ENCODE measurements at places on chromosomes 3 and 15.

DNA sequence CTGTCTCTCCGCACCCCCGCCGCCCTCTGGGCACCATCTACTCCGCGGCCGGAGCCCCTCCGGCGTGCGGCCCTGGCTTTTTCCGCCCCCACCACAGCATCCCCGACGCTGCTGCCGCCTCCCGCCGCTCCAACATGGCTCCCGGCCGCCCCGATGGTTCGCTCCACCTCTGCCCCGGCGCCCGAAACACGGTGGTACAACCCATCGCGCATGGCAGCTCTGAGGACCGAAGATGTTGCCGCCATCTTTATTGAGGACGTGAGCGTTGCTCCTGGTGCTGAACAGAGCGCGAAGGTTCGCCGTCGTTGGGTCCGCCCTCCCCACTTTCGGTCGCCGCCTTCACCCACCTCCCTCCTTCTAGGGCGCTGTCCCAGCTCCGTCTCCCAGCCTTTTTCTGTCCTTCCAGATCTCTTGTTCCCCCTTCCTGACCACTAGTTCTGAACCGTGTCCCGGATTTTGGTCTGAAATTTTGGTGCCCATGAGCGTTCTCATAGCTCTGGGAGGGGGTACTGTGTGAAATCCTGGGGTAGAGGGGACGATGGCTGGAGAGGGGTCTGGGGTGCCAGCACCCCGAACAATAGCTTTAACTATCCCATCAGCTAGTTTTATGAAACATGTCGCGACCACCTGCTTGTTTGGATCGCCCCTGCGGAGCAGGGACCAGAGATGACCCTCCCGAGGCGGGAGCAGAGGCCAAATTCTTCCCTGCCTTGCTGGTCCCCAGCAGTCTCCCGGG, at the start of gene CELSR3:
CELSR3 (minus strand) TSS at position 134 of the 736 bp plus-strand sequence. CDS start 252 bp downstream, outside the sequence.
- peak; percentile 42 for DNase-seq

- no peak for DNase-seq
Measured at GRCh38 chr3:25781145-25781757, 2.0 kb downstream of the NGLY1 start.

DNA sequence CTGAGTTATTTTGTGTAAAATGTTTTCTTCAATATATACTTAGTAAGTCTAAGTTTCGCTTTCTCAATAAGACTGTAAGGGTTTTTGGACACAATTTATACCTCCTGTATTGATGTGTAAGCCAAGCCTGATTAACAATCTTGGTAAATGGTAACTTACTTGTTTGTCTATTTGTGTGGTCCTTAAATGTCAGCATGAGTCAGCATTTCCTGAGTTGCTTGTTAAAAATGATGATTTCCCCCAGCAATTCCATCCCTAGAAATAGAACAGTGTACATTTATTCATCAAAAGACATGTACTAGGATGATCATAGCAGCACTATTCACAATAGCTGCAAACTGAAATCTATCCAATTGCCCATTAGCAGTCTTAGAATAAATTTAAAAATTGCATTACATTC, 53.4 kb upstream of the LRIG1 start:
- DNase-seq: no peak

DNA sequence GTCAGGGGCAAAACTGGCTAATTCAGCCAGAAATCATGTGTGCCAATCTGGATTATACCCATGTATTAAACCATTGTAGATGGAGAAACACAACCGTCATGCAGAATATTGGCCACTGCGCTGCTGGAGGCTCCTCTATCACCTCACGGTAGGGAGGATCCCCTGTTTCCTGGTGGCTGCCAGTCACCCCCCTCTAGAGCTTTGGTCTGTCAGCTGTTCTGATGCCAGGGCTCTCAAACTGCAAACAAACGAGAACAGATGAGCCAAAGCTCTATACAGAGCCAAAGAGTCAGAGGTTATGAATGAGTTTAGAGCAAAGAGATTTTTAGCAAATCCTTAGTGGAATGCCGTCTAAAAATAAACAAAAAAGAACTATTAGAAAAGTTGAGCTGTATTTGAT, 62.5 kb downstream of the IL20RB start:
- no peak for DNase-seq

GRCh38 chr3:156605686-156606605, 51.0 kb upstream of the SSR3 start:
- DNase-seq: no peak

DNA sequence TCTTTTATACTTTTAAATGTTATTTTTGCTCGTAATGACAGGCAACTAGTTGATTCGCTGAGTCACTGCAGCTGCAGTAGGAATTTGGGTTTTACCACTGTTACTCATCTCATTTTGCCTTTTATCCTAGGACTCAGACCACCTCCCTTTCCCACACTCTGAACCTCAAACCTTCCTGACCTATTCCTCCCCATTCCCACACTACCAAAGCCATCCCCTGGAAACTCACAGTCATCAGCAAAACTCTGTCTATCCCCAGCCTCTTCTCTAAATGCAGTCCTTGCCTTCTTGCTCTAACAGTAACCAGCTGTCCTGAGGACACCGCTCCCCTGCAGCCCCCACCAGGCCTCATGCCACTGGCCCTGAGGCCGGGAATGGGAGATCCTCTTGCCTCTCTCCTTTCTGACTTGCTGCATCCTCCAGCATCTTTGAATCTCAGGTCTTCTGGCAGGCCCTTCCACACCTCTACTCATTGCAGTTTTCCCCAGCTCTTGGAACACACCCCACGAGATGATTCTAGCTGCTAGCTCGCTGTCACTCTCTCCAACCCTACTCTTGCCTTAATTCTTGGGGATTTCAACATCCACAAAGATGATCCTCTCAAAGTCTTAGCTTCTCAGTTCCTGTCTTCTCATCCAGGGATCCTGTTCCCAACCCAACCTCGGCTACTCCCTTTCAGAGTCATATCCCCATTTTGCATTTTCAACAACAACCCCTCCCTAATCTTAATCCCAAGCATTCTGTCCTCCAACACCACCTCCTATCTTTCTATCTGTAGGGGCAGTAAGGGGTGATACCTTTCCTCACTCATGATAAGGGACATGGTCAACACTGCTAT, 55.9 kb upstream of the C3orf80 start:
- no peak for DNase-seq

GRCh38 chr3:142975316-142975995, 12.0 kb upstream of the PAQR9 start:
- DNase-seq: no peak

GRCh38 chr3:50436114-50436674, 67.2 kb downstream of the CACNA2D2 start:
- DNase-seq: no peak

GRCh38 chr3:188064831-188065493, 89.0 kb upstream of the LPP start:
- DNase-seq: no peak

- DNase-seq: no peak
Measured at GRCh38 chr3:182500289-182500688, 293.0 kb upstream of the ATP11B start.

- DNase-seq: no peak
Measured at GRCh38 chr3:151227266-151227806, 24.3 kb upstream of the GPR171 start.

DNA sequence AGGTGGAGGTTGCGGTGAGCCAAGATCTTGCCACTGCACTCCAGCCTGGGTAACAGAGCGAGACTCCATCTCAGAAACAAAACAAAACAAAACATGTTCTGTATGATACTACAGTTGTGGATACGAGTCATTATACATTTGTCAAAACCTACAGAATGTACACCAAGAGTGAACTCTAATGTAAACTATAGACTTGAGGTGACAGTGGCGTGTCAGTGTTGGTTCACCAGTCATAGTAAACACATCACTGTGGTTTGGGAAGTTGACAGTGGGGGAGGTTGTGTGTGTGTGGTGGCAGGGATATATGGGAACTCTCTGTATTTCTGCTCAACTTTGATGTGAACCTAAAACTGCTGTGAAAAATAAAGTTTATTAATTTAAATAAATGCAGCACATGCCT, 33.0 kb upstream of the GNB5 start:
- DNase-seq: no peak

DNA sequence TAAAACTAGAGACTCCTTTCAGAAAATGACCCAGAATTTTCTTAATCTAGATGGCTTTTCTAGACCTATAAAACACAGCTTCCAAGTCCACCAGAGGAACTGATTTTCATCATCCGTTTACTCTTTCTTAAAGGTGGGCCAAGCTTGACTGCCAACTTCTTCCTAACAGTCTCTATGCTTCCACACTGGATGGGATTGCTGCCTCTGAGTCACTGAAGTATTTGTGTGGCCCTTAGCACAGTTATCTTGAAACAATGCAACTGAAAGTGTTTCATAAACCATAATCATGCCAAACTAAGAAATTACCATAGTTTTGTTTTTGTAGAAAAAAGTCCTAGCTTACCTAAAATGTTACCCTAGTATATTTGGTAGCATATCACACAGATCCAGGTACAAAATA, 985.7 kb downstream of the TUSC7 start:
- DNase-seq: no peak

DNA sequence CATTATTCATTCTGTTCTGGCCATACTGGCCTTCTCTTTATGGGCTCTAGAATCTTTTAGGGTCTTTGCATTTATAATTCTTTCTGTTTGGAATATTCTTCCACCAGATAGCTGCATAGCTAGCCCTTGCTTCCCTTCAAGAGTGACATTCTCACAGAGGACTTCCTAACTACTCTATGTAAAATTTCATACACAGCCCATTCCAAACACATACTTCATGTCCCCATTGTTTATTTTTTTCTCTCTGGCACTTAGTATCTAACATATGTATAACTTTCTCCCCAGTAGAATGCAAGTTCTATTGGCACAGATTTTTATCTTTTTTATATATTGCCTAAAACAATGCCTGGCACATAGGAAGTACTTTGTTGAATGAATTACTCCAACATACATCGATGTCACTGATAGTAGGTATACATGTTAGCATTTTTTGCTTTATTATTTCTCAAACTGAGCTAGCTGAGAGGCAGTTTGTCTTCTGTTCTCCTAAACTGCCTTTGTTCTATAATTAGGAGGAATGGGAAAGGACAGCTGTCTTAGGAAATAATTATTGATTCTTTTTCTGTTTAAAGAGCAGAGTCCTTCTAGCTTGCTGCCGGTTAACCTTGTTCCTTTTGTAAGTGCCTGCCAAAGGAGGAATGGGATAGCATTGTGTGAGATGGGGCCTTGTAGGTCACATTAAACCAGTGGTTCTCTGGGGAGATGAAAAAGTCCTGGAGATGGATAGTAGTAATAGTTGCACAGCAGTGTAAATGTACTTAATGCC, 7.9 kb downstream of the FAM162A start:
- no peak for DNase-seq

GRCh38 chr3:65531499-65531898, 507.2 kb downstream of the MAGI1 start:
- no peak for DNase-seq

- DNase-seq: no peak
Measured at GRCh38 chr3:194956697-194957396, 271.2 kb downstream of the FAM43A start.

DNA sequence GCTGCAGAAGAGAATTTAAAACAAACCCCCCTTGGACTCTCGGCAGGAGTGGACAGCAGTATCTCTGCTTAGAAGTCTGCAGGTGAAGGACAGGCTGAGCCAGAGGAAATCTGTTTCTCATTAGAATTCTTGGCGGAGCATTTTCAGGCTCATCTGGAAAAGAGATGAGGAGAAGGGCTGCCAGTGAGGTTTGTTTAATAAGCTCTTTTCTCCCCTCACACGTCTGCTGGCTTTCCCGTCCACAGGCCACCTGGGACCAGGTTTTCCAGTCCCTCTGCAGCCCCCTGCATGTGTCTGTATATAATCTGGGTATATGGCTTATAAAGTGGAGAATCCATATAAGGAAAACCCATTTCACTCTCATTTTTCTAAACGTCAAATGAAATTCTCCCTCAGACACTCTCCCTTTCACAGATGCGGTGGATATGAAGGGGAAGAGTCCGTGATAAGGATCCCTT, 155.4 kb upstream of the TPM1 start:
- DNase-seq: no peak

DNA sequence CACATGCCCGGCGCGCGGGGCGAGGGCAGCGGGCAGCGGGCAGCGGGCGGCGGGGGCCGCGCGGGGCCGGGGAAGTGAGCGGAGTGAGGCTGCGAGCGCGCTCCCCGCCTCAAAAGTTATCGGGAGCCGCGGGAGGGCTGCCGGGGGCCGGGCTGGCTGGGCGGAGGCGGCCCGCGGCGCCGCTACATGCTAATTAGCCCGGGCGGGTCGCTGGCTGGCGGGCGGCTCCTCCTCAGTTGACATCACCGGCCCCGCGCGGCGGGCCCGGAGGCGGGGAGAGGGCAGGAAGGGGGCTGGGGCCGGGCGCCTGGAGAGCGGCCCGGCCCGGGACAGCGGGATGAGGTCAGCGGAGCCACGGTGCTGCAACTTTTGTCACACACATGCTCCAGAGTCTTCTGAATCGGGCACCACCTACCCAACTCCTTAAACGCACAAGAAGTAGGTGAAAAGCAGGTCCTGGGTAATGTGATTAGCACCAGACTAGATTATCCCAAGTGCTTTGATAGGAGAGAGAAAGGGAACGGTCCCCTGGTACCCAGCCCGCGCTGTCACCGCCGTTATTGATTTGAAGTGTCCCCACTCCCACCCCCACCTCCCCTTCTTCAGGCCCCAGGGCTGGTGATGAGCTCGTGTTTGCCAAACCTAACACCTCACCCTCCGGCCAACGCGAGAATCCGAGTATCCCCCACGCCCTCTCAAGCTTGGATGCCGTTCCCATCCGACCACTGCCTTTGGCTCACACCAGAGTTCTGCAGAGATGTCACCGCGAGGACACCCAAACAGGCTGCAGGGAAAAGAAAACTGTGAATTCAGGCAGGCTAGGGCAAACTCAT, at the start of gene HEG1:
HEG1 (minus strand) TSS at position 85 of the 833 bp plus-strand sequence. CDS start 107 bp downstream, outside the sequence.
- no peak for DNase-seq

- DNase-seq: no peak
Measured at GRCh38 chr3:64673159-64673715, 14.6 kb downstream of the ADAMTS9 start.

DNA sequence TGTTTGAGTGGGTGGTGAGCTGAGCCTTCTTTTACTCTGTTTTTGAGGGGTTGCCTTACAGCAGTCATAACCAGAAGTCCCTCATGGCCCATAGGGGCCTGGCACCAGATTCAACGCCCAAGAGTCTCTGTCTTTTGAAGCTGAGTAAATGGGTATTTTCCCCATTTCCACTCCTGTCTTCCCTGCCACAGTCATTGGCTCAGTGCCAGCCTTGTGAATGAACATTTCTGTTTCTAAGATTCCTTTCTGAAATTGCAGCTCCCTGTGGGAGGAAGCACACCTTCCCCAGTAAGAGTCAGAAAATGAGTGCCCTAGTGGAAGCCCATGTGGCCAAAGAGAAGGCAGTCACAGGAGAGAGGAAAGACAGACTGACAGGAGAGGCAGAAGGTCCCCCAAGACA, 43.7 kb upstream of the POLR2M start:
- no peak for DNase-seq

GRCh38 chr3:151394611-151395010, 10.1 kb upstream of the P2RY12 start:
- no peak for DNase-seq

Measured in NCI-H187 treated with DMSO at 0.1 percent for 48 hours (cell line).